ENCODE measurements at places on chromosomes 5 and 9.
A peak's percentile ranks its signal among the peaks of the same experiment; 100 is the strongest.

DNA sequence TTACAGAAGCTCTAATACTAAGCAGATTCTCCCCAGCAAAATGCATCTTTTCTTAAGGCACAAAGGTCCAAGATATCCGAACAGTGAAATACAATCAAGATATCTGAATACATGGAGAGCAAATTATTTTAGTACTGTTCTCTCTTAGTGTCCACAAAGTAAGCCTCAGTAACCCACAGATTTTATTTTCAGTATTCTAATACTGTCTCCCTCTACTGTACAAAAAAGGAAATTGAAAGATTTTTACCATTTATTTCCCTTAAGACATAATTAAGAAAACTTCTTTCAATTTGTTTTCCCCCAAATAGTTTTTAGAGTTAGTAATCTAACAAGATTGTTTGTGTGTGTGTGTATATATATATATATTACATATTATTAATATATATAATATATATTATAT lies 24.7 kb upstream of the NOL6 start:
- DNase-seq = peak; percentile 34

GRCh38 chr9:34554211-34555001 lies 31.6 kb upstream of the ENHO start:
- peak; percentile 98 for DNase-seq

- DNase-seq = no peak
These were observed 60.8 kb upstream of the GARNL3 start for GRCh38 chr9:127203681-127204327.

- DNase-seq = no peak
These were observed 30.7 kb downstream of the CYLC2 start for GRCh38 chr9:103025796-103026195.

GRCh38 chr5:179869101-179869500 lies 10.5 kb upstream of the MRNIP start:
- DNase-seq = peak; percentile 33

DNA sequence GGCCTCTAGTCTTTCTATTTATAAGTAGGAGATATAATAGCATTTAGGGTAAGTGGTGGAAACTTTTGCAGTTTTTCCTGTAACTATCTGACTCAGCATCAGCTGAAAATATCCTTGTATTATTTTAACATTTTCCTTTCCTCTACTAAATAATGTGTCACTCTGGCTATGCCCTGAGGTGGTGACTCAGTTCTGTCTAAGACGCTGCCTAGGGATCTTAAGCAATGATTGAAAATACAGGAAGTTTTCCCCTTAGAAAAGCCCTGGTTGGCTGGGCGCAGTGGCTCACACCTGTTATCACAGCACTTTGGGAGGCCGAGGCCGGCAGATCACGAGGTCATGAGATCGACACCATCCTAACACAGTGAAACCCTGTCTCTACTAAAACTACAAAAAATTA lies 9.3 kb upstream of the EDIL3 start:
- no peak for DNase-seq

GRCh38 chr9:107587191-107587963 lies 97.8 kb upstream of the KLF4 start:
- peak; percentile 60 for DNase-seq

GRCh38 chr5:178234750-178235587 lies 2.4 kb upstream of the PHYKPL start:
- peak; percentile 70 for DNase-seq

DNA sequence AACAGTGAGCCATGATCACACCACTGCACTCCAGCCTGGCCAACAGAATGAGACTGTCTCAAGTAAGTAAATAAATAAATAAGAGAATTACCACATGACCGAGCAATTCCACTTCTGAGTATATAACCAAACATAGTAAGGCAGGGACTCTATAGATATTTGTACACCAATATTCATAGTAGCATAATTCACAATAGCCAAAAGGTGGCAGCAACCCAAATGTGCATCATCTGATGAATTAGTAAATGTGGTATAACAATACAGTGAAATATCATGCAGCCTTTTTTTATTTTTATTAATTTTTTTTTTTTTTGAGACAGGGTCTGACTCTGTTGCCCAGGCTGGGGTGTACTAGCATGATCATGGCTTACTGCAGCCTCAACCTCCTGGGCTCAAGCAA lies 33.1 kb downstream of the ALDH7A1 start:
- DNase-seq = no peak

DNA sequence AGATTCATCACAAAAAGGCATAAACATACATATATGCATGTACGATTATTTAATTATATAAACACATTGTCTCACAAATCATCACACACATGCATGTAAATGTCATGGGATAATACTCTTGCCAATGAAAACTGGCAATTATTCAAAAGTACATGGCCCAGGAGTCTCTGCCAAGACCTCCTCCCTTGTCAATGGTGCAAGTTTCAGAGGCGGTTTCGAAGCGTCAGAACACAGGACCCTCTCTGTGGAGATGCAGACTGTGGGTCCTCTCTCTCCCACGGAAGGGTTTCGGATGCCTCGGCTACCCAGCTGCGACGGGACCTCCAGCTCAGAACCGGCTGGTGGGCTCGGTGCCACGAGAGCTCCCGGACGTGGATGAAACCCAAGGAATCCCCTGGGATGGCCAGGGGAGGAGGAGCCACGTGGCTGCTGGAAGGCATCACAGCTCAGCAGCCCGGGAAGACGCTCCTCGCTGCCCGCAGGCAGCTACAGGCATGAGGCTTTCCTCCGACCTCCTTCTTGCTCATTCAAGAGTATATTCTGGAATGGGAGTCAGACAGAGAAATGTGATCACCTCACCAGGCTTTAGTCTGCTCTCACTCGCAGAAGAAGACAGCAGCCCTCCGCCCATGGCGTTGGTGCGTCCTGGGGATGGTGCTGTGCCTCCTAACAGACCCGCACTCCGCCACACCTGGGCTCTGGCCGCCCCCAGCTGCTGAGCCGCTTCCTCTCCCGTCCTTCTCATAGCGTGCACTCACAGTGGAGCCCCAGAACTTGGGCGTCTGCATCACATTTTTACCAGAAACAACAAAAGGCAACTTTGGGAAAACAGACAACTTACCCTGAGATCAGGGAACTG lies 308.8 kb downstream of the IRX2 start:
- no peak for DNase-seq

DNA sequence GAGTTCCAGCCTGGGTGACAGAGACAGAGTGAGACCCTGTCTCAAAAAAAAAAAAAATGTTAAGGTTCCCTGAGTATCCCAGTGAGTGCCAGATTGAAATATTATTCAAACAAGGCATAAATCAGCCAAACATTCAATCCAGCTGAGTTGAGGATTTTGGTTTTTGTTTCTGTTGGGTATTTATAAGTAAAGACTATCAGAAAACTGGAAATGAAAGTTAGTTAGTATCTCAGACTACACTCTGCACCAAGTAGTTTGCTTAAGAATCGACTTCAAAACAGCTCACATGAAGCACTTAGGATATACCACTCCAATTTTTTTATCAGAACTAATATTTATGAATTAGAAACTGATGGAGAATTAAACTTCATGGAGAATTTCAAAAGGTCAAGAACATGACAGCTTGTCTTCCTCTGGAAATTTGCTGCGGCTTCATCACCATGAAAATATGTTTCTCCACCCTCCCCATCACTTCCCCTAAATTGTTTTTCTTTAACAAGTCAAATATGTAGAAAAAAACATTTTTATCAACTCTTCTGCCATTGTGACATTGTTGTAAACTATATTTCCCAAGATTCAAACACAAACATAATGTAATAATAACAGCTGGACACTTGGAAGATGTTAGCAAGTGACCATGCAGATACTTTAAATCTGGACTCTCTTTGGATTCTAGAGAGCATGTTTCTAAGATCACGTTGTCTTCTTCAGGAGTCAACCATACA lies 110.0 kb upstream of the PTGER4 start:
- no peak for DNase-seq

DNA sequence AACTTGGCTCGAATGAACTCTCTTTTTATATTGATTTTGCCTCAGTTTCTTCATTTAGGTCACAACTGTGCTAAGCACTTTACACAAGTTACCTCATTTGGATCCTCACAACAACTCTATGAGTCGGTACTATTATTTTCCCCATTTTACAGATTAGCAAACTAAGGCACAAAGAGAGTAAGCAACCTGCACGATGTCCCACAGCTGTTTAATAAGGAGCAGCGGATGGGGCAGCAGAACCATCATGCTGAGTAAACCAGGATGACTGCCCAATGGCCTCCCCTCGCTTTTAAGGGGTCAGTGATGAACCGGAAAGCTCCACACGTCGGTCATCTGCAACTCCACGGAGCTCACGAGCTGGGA lies 607 bp downstream of the PRELID2 start:
- DNase-seq = peak; percentile 62

DNA sequence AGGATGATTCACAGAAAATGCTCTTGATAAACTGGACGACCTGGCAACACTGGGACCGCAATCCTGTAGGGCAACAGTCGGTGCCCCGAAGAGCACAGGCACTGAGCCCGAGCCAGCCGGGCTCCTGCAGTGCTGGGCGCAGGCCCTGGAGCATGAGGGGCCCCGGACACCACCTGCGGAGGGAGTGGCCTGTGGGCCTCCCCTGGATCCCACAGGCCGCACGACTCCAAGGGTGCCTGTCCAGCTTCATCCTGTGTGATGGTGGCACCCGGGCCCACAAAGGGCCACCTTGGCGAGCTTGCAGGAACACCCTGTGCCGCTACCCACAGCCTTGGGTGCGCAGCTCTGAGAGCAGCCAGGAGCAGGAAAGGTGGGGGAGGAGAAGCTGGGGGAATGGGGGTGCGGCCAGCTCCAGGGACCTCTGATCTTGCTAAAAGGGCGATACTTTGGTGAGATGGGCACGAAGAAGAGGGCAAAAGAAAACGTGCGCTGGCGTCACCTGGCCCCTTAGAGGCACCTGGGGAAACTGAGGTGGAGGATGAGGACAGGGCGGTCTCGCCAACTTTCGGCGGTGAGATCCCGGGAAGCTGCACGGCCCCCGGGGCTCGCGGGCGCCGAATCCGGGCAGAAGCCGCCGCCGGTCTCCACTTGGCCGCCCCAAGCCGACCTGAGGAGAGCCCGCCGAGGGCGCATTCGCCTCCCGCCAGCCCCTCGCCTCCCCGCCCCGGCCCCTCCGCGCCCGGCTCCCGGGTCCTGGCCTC lies 722 bp downstream of the TBC1D9B start:
- peak; percentile 67 for DNase-seq

DNA sequence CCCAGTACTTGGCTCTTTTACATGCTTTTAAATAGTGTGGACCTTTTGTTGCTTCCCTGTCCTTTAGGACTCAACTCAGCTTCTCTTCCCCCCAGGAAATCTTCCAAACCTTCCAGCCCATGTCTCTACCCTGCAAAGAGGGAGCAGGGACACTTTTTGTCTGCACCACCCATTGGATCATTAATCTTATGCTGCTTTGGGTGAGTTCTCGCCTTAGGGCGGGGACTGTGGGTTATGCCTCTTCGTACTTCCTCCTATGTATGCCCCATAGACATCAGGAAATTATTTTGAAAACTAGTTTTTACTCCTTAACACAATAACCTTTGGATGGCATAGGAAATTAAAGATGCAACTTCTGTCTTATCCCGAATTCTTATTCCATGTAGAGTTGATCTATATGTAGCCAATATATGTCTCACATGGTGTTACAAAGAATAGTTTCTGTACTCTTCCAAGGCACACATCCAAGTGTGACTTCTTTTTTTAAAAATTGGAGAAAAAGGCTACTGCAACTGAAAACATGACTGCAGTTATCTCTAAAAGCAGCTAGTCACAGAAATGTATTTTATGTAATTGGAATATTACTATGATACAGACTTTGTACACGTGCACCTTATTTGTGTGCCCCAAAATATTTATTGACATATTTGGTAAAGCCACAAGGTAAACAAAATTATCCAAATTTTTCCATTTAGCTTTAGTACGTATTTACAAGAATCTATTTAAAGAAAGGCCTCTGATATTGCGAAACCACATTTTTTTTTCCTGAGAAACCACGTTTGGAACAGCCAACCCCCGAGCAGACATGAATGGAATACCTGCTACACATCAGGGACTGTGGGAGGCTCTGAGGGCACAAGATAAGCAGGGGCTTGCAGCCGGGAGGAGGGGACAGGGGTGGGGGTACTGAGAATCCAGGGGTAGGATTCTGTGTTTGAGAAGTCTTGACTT lies 133.6 kb downstream of the WDR41 start:
- no peak for DNase-seq

DNA sequence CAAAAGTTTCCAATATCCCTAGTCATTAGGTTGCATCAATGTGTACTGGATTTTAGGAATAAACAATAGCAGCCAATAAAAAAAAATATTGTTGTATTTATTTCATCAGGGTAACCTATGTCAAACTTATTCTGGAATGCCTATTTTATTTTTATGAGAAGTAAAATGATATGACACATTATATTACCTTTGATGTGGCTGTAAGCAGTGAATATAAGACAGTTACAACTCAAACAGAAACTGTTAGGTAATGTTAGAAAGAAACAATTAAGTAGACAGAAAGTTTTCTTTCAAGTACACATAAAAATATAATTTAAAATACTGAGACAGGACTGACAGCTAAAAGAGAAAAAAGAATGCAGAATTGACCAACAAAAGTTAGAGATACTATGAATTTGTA lies 65.5 kb downstream of the GNG10 start:
- DNase-seq = no peak

GRCh38 chr9:83299571-83299970 lies 236.6 kb upstream of the RASEF start:
- peak; percentile 15 for DNase-seq

GRCh38 chr5:73378070-73378469 lies 70.5 kb downstream of the FOXD1 start:
- peak; percentile 72 for DNase-seq

DNA sequence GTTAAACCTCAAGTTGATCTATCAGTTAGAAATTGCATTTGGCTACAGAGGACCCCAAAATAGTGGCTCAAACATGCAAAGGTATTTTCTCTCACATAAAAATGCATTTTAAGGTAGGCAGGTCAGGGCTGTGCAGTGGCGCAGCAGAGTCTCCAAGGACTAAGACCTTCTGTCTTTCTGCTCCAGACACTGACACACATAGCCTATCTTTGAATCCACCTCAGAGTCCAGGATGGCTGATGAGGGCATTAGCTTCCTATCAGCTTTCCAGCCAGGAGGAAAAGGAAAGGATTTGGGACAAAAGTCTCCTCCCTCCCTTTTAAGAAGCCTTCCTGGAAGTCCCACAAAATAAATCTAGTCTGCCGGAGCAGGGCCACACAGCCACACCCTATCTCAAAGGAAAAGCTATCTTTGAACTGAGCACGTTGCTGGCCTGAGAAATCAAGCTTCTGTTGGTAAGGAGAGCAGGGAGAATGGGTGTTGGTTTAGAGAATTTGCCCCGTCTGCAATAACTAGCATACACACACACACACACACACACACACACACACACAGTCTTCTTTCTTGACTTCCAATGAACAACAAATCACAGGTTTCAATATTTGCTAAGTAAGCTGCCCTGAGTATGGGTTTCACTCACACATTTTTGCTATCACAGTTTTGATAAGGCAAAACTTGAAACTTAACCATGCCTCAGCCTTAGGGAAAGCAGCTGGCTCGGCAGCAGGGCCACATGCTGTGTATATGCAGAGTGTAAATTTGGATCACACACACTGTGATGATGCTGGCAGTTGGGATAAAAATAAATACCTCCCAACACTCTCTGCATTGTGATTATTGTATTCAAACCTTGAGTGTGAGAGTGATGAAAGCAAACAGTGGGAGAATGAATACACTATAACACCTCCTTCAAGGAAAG lies 116.6 kb upstream of the MAP3K1 start:
- peak; percentile 74 for DNase-seq

Data from NCI-H69 (cell line).